Thyroid gland (tissue), 4 donors: ENCODE measurements at places on chromosomes 1 and 21. TPM values are rescaled to one million over a fixed set of nuclear protein-coding genes. Genes with fewer than 3 reads are reported as not detected.
A peak's percentile ranks its signal among the peaks of the same experiment; 100 is the strongest.

The FHAD1 gene
- 0.54 TPM for total RNA-seq

The REN gene
- not detected for total RNA-seq

The SERPINC1 gene
- total RNA-seq = not detected

- no peaks in the 10 kb centered on the region for H3K27me3 ChIP-seq
- no peaks in the 10 kb centered on the region for H3K4me1 ChIP-seq
- peaks cover 2% of the 10 kb centered on the region for H3K36me3 ChIP-seq
- H3K27ac ChIP-seq = no peak overlapping the region
- no peak overlapping the region for H3K4me3 ChIP-seq
These were observed 37.1 kb upstream of the TMCO2 start for GRCh38 chr1:40210511-40211204.

- no peaks in the 10 kb centered on the region for H3K36me3 ChIP-seq
- no peak for DNase-seq
- H3K4me3 ChIP-seq = no peak overlapping the region
- H3K27me3 ChIP-seq = no peaks in the 10 kb centered on the region
- H3K4me1 ChIP-seq = no peaks in the 10 kb centered on the region
- no peak overlapping the region for H3K27ac ChIP-seq
These were observed 1109.3 kb upstream of the B3GALT2 start for GRCh38 chr1:194295685-194296084.

GRCh38 chr1:234608911-234609690, 877 bp downstream of the IRF2BP2 start:
- H3K36me3 ChIP-seq = peaks cover 27% of the 10 kb centered on the region
- H3K4me1 ChIP-seq = peaks cover 30% of the 10 kb centered on the region
- no peaks in the 10 kb centered on the region for H3K27me3 ChIP-seq
- DNase-seq = peak; percentile 47
- peak overlapping the region; percentile 28 for H3K4me3 ChIP-seq
- H3K27ac ChIP-seq = peak overlapping the region; percentile 100
